Stomach (tissue), 19 donors: ENCODE measurements at places on chromosomes 7 and 10. TPM values are rescaled to one million over a fixed set of nuclear protein-coding genes. Genes with fewer than 3 reads are reported as not detected.

DNA sequence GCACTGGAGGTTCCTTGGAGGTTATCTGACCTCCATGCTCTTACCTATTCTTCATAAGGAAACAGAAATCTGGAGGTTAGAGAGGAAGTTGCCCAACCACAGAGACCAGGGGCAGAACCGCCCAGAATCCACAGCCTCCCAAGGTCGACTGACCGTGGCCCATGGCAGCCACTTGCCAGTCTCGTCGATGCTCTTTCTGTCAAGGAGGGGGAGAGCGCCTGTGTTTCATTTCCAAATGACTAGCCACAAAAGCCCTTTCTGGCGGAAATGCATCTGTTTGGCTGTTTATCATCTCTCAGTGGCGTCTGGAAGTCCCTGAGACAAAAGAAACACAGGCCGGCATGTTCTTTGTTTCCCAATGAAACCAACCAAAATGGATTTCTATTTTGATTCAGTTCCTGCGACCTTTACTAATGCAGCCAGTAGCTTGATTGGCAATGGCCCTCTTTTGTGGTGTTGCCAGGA is 2.9 kb downstream of the RAMP3 start:
- no peak for DNase-seq

- DNase-seq, result no peak
These were observed 285.8 kb upstream of the SP4 start for GRCh38 chr7:21142081-21142480.

GRCh38 chr7:90877201-90877600 is 281.1 kb downstream of the CDK14 start:
- no peak for DNase-seq

DNA sequence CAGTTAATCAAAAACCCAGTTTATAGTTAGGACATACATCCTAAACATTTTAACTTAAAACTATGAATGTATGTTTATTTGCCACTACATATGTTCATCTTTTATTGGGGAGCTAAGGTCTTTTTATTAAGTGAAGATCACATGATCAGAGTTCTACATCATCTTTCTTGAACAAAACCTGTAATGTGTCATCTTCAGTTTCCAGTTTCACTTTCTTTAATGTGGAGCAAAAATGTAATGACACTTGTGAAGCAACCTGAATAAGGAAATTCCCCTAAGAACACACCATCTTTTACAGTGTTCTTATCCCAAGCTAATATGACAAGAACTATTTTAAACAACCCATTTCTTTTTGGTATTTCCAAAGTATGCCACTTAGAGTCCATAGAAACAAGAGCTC is 166.7 kb upstream of the BET1 start:
- no peak for DNase-seq

DNA sequence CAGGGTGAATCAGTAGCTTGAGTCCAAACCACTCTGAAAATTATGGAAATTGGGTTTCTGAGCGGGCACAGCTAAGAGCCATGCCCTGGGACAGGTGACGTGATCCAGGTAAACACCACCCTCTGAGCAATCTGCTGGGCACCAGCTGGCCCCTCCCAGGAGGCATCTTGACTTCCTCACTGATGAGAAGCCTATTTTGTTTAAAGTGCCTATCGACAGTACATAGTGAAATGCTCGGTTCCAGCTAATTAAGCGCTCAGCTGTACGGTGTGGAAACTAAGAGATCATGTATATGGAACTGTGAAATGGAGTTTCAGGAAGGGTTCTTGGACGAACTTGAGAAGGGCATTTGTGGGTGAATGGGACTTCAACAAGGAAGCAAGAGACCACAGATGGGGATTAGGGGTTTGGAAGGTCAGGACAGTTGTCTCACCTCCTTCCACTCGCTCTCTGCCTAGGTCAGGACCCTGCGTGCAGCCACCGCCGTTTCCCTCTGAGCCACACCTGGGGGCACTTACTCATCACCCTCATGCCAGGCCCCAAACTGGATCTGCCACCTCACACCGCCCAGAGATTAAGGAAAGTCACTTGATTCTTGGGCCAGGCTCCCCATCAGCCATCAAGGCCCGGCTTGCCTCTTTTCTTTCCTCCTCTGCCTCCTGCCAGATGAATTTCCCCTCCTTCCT is 3.2 kb downstream of the ITPRIP start:
- no peak for DNase-seq

DNA sequence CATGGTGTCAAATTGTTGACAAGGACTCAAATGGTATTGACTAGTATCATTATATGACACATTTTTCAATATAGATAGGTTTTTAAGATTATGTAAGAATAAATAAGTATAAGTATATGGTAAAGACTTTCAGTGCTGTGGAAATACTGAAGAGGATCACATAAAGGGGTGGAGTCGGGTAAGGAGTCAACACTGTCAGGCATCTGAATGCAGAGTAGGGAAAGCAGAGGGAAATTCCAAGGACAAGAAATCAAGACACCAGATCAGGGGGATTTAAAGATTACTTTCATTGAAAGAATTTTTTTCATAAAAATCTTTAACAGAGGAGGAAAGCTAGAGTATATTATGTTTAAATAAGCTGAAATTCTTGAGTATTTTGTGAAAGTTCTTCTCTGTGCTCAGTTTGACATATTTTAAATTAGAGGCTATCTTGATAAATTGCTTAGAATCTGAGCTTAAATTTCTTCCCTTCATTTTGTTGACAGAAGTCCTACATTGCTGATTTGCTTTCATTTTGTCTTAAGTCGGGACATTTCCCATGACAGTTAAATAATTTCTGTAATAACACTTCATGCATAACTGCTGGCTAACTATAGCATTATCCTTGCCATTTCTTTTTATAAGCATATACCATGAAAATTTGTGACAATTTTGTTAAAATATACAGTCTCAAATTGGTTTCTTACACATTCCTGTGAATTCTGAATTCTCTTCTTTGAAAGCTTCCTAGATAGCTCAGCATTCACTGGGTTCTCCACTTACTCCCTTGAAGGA is 244.3 kb downstream of the PRKG1 start:
- no peak for DNase-seq

DNA sequence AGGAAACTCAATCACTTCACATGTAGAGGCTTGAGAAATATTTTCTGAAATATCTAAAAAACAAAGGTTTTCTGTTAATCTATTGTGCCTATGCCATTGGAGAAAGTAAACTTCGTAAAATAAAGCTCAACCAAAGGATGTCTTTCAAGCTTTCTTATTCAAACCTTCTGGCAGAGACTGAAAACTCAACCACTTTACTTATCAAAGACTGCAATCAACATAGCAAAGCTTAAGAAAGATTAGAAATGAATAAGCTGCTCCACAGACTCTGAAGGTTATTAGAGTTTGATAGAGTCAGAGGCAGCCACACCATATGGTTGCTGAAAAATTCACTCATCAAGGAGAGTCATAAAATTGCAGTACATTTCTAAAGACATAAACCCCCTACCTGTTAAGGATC is 245.8 kb upstream of the MEOX2 start:
- DNase-seq, result no peak

DNA sequence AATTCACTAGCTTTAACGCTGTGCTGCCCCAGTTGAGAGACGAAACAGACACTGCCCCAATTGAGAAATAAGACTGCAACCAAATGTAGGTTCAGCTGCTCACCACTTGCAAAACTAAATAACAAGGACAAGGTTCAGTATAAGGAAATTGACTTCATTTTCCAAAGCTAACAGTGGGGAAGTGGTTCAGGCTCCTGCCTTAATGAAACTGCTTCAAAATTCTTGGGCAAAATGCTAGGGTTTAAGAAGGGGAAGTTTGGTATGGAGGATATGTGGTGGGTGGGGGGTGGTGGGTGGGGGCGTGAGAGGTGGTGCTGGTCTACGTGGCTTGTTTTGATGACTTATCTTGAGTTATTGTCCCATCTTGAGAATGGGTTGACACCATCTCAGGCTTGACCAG is 21.8 kb downstream of the MRPL32 start:
- DNase-seq, result no peak

- no peak for DNase-seq
These were observed 42.0 kb downstream of the MYL10 start for GRCh38 chr7:101586906-101587677.

DNA sequence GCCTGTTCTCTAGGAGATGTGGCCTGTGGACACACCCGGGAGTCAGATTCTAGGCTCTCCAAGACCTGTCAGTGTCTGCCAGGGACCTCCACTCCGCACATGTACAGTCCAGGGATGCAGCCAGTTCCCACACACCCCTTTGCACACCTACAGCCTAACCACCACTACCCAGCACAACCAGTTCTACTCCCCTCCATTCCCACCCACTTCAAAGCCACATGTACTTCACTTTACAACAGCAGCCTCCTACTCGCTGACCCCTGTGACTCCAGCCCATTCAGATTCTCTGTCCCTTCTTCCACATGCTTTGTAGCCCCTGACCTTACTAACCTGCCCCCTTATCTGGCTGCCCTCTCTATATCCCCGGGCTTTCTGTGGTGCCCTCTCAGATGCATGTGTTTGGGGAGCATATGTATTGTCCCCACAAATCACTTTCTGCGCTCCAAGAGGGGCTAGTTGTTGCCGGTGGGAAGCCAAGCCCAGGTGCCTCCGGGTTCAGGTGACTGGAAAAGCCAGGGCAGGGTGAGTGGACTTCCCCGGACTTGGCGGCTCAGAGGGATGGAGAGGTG is 7.2 kb downstream of the LBX1 start:
- no peak for DNase-seq

GRCh38 chr10:48498940-48499510 is 105.8 kb downstream of the ARHGAP22 start:
- DNase-seq, result peak; percentile 20

GRCh38 chr10:13681528-13681927 is 94.8 kb downstream of the PRPF18 start:
- DNase-seq, result no peak

GRCh38 chr10:128048819-128049210 is 77.4 kb downstream of the MKI67 start:
- no peak for DNase-seq

DNA sequence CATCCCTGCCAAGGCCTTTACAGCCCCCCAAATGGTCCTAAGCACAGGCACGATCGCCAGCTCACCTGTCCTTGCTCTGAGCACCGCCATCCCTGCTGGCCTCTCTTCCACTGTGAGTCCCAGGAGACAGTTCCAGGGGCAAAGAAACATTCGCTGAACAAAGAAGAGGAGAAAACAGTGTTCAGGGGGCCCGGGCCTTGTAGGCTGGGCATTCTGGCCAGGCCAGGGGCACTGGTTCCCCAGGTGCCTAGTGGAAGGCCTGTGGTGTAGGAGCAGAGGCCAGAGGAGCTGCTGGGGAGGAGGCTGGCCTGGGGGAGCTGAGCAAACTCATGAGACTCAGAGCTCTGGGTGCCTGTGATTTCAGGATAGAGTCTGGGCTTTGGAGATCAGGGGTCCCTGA is 22.6 kb downstream of the AQP1 start:
- no peak for DNase-seq

- DNase-seq, result no peak
These were observed 22.2 kb downstream of the MMS19 start for GRCh38 chr10:97475936-97476594.

- no peak for DNase-seq
These were observed 91.8 kb upstream of the LANCL2 start for GRCh38 chr7:55273186-55273980.

DNA sequence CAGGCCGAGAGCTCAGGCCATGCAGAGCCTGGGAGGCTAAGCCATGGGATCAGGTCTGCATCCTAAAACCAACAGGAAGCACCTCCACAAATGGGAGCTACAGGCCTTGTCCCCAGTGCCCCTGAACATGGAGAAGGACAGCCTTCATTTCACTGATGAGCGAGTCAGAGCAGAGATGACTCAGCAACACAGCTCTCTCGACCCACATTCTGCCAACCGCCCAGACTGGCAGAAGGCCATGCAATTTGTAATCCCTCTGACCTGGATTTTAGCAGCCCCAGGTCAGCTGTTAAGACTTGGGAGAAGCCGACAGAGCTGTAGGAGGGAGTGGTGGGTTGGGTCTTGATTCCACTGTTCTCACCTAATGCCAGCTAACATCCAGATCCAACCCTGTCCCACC is 25.5 kb downstream of the VOPP1 start:
- peak; percentile 62 for DNase-seq

DNA sequence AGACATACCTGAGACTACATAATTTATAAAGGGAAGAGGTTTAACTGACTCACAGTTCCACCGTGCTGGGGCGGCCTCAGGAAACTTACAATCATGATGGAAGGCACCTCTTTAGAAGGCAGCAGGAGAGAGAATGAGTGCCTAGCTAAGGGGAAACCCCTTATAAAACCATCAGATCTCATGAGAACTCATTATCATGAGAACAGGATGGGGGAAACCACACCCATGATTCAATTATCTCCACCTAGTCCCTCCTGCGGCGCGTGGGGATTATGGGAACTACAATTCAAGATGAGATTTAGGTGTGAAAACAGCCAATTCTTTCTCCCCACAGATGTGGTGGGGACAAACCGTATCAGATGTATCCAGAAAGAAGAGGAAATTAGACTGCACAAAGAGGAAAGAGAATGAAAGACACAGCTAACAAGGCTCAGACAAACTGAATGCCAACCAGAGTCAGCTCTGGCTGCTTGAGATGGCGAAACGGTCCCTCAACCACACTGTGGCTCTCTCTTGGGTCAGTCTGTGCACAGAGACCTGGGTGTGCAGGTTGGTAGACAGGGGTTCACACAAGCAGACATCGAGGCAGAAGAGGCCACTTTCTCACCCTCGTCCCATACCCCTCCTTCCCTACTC is 375.6 kb downstream of the SFMBT2 start:
- no peak for DNase-seq

GRCh38 chr10:119446441-119447277 is 95.9 kb downstream of the RGS10 start:
- no peak for DNase-seq

DNA sequence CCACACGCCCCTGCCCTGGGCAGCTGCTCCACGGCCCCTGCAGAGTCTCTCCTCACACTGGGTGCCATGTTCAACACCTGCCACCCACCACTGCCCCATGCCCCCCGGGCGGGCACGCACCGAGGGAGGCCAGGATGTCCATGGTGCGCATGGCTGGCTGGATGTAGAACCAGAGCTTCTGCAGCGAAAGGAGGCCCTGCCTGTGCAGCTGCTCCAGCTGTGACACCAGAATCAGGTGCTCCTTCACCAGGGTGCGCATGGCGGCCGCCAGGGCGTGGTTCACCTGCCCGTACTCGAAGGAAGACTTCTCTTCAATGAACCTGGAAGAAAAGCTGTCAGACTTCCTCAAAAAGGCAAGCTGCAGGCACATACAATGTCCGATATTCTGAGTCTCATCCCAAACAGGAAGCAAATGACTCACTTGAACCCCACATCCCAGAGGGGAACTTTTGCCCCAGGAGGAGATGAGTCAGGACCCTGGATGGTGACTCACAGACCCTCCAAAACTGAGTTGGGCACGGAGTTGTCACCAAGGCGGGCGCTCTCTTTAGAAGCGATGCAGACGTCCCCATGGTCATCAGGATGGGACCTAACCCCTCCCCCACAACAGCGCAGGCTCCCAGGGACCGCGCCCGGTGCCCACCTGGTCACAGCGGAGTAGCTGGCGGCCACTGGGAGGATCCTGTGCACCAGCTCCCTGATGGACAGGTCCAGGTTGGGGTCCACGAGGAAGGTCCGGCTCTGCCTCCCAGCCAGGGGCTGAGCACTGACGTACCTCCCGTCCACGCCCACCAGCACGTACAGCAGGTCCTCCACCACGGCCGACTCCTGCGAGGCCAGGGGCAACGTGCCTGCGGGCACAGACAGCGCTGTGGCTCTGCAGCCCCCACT is 15.5 kb downstream of the TUBGCP2 start:
- no peak for DNase-seq

- no peak for DNase-seq
These were observed 54.0 kb downstream of the PWWP2B start for GRCh38 chr10:132450825-132451505.

The ZNF727 gene
- not detected for polyA plus RNA-seq

The DYDC2 gene
- 0.37 TPM for polyA plus RNA-seq

The PTN gene
- polyA plus RNA-seq, result 1.5 TPM

The GIMAP5 gene
- polyA plus RNA-seq, result 16.3 TPM

The SORCS3 gene
- 0.06 TPM for polyA plus RNA-seq

The SH3PXD2A gene
- polyA plus RNA-seq, result 42.6 TPM

The TMEM236 gene
- polyA plus RNA-seq, result 0.19 TPM

The NODAL gene
- not detected for polyA plus RNA-seq
